ENCODE measurements at places on chromosomes 5 and 9. TPM values are rescaled to one million over a fixed set of nuclear protein-coding genes. Genes with fewer than 3 reads are reported as not detected.

- no peak for ATAC-seq
Observed at GRCh38 chr5:79030663-79031484, 38.6 kb downstream of the DMGDH start.

DNA sequence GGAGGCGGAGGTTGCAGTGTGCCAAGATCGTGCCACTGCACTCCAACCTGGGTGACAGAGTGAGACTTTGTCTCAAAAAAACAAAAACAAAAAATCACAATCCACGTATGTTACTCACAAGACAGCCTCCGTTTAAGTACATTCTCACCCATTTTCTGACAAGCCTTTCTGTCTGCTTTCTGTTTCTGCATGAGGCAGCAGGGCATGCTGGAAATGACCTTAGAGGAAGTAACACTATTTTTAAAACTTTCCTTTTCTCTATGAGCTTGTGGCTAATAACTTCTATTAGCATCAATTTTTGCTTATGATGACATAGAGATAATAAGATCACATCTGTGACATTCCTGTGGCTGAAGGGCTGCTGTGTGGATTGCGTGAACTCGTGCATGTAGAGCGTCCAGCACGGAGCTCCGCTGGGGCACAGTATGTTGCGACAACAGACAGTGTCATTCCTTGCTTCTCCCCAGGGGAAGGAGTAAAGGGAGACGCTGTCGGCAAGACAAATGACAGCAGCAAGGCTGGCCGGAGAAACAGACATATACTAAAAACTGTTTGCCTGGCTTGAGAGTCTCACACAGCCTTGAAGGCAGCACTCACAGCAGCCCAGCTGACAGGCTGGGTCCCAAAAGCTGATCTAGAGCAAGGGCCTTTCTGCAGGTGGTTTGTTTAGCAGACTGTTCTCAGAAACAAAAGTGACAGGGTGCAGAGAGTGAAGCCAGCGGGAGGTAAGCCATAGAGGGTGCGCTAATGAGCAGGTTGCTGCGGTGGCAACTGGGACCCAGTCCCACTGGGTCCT is 1.6 kb downstream of the BTNL3 start:
- ATAC-seq = no peak

DNA sequence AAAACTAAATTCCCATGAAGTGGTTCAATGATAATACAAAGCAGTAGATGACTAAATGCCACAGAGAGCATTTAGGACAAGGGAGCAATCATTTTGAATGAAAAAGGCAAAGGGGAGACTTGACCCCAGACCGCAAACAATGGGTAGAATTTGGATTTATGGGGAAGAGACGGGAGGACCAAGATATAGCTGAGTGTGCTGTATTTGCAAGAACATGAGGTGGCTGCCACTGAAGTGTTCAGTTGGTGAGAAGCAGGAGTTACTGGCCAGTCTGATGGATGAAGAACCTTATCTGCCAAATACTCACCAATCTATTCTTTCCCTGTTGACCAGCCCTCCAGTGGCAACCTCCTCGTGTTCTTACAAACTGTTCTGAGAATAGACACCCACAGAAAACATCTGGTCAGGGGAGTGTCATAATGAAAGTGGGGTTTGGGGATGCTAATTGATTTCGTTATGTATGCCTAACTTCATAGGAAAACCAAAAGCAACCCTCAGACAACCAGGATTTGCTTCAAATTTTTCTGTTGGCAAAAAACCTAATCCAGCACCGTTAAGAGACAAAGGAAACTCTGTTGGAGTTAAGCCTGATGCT is 19.8 kb downstream of the TDRD7 start:
- ATAC-seq = no peak

GRCh38 chr9:127658428-127658827 is 46.4 kb downstream of the STXBP1 start:
- ATAC-seq = no peak

DNA sequence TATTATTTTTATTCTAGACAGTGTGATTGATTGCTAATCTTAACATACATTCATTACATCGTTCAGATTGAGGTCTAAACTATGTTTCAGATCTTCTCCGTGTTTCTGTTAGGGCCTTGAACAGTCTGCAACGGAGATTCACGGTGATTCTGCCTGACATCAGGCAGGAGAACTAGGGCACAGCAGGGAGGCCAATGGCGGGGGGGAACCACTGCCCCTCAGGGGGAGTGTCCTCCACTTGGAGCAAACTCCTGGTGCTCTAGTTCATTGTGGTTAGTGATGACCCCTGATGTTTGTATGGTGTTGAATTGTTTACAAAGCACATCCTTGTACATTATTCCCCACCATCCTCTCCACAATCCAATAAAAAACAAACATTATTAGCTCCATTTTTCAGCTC is 173.5 kb downstream of the ZNF608 start:
- no peak for ATAC-seq

GRCh38 chr9:128192601-128193371 is 1.4 kb upstream of the CIZ1 start:
- peak; percentile 86 for ATAC-seq

DNA sequence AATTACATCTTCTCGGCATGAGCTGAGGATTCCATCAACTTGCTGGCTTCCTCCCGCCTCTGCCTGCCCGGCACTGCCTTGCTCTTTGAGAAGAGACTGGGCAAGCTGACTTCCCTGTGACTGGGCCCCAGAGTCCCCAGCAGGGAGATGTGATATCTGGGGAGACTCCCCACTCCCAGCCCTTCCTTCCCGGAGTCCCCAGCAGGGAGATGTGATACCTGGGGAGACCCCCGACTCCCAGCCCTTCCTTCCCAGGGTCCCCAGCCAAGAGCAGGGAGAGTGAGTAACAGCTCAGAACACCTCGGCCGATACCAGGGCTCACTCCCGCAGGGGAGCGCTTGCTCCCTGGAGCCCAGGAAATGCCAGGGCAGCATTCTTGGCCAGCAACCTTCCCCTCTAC is 90.1 kb upstream of the NEURL1B start:
- no peak for ATAC-seq

The HARS2 gene
- 16.0 TPM for total RNA-seq

GRCh38 chr9:75545287-75545686 is 345.2 kb upstream of the PCSK5 start:
- ATAC-seq = no peak

DNA sequence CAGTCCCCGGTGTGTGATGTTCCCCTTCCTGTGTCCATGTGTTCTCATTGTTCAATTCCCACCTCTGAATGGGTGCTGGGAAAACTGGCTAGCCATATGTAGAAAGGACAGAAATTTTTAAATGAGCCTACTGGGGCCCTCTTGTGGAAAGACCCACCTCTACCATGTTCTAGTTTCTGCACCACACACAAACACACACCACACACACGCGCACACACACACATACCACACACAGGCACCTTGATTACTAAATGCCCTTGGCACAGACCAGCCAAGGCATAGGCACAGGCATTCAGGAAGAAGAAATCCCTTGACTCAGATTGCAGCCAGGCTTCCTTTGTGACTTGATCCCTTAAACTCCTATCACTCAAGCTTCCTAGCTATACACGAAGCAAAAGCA is 60.5 kb downstream of the SIL1 start:
- ATAC-seq = no peak

The CKS2 gene
- 3.0 TPM for total RNA-seq

The FKTN gene
- total RNA-seq = 7.3 TPM

GRCh38 chr5:138706655-138707480 is 46.4 kb upstream of the CTNNA1 start:
- no peak for ATAC-seq

DNA sequence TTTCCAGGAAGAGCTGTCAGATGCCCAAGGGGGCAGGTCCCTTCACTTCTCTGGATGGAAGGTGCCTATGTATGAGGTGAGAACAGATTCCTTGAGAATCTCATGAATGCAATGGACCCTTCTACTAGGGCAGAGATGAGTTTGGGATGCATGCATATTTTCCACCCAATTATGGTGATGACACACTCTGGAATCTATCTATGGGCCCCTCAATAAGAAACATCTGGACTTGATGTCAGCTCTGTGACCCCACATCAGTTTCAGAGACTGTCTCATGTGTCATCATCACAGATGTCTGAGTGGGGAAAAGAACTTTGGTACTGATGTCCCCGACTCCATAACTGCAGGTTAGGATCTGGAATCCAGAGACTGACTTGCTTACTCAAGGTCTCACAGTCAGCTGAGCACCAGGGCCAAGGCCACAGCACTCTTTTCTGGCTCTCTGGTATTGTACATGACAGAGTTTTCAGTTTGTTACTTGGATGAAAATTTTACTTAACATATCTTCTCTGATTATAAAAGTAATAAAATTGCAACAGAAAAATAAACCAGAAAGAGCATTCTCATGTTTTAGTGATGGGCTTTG is 177.0 kb downstream of the DCP2 start:
- no peak for ATAC-seq

The TAF11L13 gene
- total RNA-seq = not detected

The EIF4E1B gene
- total RNA-seq = not detected

DNA sequence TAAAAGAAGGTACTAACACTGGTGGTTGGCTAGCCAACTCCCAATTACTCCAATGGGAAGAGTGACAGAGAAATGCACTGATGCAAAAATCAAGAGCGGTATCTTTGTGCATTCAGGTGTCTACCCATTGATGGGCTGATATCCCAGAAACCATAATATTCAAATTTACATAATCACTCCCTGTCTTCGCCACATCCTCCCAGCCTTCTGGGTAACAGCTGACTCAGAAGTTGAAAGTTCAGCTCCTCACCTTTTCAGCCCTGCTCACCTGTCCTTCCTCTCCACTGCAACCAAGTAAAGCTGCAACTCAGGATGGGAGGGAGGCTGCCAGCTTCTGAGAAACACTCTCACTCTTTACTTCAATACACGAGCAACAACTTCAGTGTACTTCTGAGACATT is 6.9 kb downstream of the SUSD1 start:
- no peak for ATAC-seq

- no peak for ATAC-seq
Observed at GRCh38 chr9:36632892-36633291, 60.2 kb downstream of the MELK start.

DNA sequence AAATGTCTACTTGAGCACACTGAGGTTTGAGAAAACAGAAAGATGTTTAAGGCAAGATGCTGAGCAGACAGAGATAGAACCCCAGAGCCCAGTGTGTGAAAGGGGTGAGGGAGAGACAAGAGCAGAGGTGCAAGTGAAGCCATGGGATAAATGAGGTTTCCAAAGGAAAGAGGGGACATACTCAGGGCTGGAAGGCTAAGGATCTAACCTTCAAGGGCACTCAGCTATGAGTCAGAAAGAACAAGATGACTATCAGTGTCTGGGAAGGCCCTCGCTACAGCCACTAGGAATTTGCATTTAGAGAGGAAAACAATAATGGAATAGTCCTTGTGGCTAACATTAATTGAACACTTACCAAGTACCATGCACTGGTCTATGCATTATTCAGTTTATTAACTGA is 113.7 kb downstream of the HTR4 start:
- ATAC-seq = no peak

DNA sequence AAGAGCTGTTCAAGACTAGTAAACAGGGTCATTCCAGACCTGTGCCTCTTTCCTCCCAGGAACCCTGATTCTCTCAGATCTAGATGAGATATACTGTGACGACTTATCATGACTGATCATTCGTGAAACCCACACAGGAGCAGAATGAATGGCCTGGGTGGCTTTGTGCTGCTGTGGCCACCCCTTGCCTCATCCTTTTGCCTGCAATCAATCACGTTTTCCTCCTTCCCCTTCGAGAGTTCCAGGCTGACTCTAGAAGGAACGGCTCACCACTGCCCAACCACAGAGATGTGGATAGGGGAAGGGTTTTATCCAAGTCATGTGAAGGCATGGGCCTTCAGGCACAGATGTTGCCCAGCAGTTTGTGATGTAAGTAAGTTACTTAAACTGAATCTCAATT is 5.8 kb downstream of the ANXA6 start:
- no peak for ATAC-seq

GRCh38 chr5:148904440-148904839 is 78.0 kb downstream of the ADRB2 start:
- ATAC-seq = peak; percentile 76

The SLC6A7 gene
- not detected for total RNA-seq

GRCh38 chr5:142119051-142119625 is 10.6 kb downstream of the NDFIP1 start:
- ATAC-seq = no peak

The ENHO gene
- 0.30 TPM for total RNA-seq

- peak; percentile 57 for ATAC-seq
Observed at GRCh38 chr5:168334695-168335094, 43.2 kb downstream of the WWC1 start.

DNA sequence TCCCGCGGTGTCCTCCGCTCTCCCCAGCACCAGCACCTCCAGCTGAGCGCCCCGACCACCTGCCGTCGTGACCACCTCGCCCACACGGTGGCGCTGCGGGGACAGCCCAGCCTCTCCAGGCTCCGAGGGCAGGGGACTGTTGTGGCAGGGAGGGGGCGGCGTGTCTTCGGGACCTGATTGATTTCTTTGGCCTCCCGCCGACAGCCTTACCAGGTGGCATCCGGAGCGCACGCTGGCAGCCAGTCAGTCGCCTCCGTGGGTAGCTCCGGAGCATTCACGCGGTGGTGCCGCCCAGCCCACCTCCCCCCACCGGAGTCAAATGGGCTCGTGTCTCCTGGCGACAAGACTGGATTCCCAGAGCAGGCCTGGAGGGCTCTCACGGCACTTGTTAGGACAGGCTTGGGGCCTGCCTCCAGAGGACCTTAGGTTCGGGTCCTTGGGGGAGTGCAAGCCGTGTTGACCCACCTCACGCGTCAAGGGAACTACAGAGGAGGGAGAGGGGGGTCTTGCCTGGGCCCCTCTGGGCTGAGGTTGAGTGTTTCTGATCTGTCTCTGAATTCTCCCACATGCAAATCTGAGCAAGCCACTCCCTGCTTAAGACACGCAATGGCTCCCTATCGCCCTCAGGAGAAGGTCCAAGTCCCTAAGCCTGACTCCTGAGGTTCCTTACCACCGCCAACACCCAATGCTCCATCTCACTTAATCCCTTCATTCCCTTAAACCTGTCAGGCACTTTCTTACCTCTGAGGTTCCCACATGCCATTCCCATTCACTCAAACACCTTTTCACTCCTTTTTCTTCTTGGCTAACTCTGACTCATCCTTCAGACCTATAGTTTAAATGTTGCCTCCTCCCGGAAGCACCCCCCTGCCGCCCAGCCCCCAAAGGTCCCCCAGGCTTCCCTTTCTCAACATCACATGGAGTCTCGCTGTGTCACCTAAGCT is 51.2 kb upstream of the GGTA1 start:
- ATAC-seq = peak; percentile 62

- ATAC-seq = no peak
Observed at GRCh38 chr9:78297672-78297961, 692 bp downstream of the PSAT1 start.

DNA sequence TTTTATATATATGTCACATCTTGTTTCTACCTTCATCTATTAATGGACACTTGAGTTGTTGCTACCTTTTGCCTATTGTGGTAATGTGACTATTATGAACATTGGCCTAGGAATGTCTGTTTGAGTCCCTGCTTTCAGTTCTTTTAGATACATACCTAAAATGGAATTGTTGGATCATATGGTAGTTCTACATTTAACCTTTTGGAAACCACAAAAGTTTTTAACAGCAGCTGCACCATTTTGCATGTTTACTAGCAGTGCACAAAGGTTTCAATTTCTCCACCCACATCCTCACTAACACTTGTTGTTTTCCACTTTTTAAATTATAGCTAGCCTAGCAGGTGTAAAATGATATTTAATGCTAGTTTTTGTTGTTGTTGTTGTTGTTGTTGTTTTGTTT is 88.4 kb downstream of the GALNT10 start:
- no peak for ATAC-seq

- no peak for ATAC-seq
Observed at GRCh38 chr5:66979738-66980137, 216.9 kb downstream of the CD180 start.
